ENCODE measurements at places on chromosomes 6 and 20.

GRCh38 chr6:12150812-12151432 lies 138.8 kb downstream of the HIVEP1 start:
- DNase-seq = no peak

DNA sequence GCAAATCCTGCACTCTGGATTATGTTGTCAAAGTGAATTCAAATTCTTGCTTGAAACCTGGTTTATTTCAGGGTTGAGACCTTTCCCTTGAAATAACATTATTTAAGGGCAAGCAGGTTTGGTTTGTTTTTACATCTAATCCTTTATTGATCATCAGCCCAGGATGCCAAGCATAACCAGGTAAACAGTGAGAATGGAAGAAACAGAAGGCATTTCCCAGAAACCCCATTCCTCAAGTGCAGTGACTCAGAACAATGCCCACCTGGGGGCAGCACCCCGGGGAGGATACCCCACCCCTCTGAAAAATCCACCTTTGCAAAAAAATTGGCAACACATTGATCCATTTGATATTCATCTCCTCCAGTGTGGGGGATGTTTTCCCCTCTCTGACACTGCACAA lies 32.5 kb downstream of the POFUT1 start:
- DNase-seq = no peak

GRCh38 chr6:143600821-143601220 lies 76.9 kb upstream of the PHACTR2 start:
- no peak for DNase-seq

DNA sequence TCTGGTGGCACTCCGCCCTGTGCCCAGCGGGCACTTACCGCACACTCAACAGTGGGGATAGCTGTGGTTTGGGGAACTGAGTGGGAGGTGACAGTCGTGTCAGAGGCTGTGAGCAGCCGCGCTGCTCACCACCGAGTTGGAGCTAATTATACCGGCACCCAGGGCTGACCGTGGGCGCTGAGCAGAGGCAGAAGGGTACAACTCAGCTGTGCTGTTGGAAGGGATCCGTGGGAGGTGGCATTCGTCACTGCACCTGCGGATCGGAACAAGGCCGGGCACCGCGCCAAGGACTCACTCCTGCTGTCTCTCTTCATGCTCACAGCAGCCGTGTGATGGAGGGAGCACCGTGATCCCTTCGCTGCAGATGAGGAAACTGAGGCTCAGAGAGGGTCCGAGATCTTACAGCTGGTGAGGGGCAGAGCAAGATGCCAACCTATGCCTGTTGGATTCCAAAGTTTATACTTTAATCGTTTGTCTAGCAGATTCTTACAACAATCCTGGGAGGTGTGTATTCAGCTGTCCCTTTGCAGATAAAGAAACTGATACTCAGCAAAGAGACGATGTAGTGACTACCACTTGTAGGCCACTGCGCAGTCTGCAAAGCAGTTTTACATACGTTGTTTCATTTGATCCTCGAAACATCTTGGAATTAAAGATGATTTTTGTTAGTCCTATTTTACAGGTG lies 713 bp upstream of the ELMO2 start:
- no peak for DNase-seq

GRCh38 chr20:36304786-36305495 lies 1.2 kb upstream of the DLGAP4 start:
- DNase-seq = no peak

DNA sequence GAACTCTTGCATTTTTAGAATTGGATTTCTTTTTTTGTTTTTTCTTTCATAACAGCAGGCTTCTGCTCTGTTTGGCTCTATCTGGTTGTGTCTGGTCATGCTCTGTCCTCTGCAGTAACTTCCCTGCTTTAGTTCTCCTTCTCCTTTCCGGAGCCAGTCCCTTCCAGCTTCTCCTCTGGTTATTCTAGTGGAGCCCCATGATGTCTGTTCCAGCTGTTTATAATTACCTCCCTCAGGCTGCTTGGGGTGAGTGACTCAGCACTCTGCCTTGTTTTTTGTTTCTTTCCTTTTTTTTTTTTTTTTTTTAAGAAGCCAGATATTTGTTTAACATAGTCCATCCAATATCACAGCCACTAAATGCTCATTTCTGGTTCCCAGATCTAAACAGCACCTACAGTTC lies 409.6 kb downstream of the MAFB start:
- DNase-seq = no peak

DNA sequence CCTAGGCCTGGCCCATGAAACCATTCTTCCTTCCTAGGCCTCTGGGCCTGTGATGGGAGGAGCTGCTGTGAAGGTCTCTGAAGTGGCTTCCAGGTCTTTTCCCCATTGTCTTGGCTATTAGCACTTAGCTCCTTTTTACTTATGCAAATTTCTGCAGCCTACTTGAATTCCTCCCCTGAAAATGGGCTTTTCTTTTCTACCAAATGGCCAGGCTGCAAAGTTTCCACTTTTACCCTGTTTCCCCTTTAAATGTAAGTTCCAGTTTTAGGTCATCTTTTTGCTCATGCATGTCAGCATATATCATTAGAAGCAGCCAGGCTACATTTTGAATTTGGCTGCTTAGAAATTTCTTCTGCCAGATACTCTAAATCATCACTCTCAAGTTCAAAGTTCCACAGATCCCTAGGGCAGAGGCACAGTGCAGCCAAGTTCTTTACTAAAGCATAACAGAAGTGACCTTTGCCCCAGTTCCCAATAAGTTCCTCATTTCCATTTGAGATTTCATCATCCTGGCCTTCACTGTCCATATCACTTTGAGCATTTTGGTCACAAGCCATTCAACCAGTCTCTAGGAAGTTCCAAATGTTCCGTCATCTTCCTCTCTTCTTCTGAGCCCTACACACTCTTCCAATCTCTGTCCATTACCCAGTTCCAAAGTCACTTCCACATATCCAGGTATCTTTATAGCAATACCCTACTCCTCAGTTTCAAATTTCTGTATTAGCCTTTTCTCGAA lies 71.9 kb downstream of the TBC1D7 start:
- no peak for DNase-seq

Data from GM13977 (cell line).